ENCODE measurements at places on chromosomes 4 and X.

GRCh38 chrX:71657267-71657666 lies 10.1 kb upstream of the LOC101059915 start:
- DNase-seq, result no peak

DNA sequence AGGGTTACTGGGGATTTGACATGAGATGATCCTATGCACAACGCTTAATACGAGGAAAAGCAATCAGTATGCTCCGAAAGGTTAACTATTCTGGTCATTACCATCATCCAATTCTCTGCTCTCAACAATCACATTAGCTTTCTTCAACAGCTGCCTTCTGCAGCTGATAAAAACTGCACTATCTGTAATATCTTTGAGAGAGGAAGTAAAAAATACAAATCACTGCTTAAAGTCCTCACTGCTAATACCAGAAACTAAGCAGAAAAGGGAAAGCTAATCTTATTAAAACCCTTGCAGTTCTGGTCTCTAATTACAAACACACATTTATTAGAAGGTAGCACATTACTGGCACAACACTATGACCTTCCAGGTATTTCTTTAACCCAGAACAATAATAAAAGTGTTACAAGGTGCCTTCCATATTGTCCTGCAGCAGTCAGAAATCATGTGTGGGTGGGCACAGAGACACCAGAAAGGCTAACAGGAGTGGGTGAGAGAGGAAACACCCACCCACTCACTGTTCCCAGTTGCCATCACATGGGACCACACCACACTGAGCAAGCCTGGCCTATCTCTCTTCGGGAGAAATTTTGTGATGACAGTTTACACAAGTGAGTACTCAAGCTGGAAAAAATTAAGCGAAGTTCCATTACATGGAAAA lies 71.0 kb downstream of the RELL1 start:
- DNase-seq, result no peak

DNA sequence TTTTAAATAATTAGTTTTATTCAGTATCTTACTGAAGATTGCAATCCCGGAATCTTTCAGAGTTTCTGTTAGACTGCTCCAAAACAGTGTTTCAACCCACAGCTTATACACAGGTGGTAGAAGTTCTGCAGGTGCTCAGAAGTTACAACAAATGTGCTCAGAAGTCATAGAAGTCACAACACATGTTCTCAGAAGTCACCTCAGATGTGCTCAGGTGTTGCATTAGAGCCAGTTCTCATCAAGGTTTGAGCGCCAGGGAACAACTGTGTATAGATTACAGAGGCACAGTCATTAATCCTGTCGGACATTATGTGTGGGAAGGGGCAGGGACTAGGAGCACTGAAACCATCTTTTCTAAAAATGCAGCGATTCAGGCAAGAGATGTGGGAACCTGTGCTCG lies 124.5 kb downstream of the ARSF start:
- DNase-seq, result no peak

- no peak for DNase-seq
Observed at GRCh38 chr4:47274901-47275300, 188.6 kb downstream of the COMMD8 start.

DNA sequence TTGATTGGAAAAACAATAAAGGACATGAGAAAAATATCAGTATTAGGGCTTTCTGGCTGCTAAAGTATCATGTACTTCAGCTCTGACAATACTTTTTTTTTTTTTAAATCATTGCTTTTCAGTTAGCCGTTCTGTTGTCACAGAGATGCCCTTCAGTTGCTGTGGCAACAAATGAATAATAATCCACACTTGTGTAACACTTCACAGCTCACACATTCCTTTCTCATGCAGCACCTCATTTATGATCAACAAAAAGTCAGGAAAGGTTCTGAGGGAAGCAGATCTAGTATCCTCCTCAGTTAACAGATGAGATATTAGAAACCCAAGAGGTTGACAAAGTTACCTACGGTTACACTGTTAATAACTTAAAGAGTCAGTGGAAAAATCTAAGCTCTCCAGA lies 444.2 kb upstream of the SLIT2 start:
- DNase-seq, result no peak

DNA sequence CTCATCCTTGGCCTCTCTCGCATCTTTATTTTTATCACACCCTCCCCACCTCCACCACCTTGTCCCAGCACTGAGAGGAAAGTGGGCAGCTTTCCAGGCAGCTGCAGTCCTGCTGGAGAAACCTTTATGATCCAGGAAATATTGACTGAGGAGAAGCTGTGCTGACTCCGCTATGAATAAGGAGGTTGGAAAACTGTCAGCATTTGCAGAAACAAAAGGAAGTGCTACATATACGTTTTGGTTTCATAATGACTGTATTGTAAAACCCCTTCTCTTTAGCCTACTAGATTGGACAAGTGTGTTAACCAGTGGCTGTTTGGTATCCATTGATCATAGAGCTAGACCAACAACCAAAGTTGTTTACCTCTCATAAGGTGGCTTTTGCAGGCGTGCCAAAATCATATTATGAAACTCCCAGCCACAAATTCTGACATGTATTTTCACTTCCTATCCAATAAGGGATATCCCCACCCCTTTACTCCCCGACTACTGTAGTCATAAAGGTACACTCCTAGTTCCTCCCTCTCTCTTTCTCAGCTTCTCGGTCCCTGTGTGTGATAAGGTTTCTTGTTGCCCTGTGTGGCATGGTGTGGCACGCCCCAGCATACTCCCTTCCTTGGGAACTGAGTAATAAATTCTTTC lies 88.4 kb downstream of the GPR143 start:
- no peak for DNase-seq

GRCh38 chr4:164512124-164512523 lies 241.8 kb upstream of the SMIM31 start:
- no peak for DNase-seq

DNA sequence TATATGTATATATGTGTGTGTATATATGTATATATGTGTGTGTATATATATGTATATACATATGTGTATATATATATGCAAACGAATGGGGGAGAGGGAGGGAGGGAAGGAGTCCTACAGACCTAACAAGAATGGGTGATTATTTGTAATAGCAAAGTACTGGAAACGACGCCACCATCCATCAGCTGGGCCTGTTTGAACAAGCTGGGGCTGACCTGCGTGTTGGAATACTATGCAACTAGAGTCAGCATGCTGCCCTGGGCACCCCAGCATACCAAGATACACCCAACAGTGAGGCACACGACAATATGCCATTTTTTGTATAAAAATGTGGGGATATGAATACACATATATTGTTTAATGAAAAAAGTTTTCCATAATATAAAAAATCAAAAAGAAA lies 21.6 kb upstream of the CCNQ start:
- DNase-seq, result no peak

- DNase-seq, result no peak
Observed at GRCh38 chrX:3326681-3327080, 19.8 kb downstream of the MXRA5 start.

DNA sequence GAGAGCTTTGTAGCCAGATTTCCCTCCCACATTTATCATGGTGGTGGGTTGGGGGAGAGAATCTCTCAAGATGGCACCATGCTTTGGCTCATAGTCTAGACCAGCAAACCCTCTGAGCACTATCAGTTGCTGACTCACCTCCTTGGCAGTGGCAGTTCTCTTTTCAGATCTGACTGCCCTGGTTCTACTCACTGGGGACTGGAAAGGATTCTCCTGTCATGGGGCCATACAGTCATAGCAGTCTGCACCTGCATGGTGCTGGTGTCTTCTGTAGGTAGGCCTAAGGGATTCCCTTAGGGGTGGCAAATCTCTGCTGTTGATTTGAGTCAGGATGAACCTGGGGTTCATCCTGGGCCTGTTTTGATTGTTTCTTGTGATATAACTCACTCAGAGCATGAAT lies 2.6 kb downstream of the TEX13B start:
- DNase-seq, result no peak

- DNase-seq, result no peak
Observed at GRCh38 chr4:66769441-66769840, 775.9 kb downstream of the CENPC start.

GRCh38 chrX:137549851-137550664 lies 15.9 kb upstream of the ZIC3 start:
- no peak for DNase-seq

- DNase-seq, result no peak
Observed at GRCh38 chr4:22574880-22575279, 59.0 kb upstream of the ADGRA3 start.

DNA sequence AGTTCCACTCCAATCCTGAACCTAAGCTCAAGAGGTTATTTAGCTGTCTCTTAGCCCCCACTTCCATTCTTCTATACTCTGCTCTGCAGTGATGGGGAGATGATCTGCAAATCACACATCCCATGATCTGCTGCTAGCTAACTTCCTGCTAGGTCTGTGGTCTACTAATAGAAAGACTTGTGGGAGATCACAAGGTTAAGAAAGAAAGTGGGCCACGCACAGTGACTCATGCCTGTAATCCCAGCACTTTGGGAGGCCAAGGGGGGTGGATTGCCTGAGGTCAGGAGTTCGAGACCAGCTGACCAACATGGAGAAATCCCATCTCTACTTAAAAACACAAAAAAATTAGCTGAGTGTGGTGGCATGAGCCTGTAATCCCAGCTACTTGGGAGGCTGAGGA lies 471.1 kb upstream of the NWD2 start:
- DNase-seq, result no peak

GRCh38 chr4:87006426-87006675 lies 71.5 kb downstream of the AFF1 start:
- no peak for DNase-seq

GRCh38 chrX:154487518-154488290 lies 1.3 kb upstream of the UBL4A start:
- DNase-seq, result no peak

DNA sequence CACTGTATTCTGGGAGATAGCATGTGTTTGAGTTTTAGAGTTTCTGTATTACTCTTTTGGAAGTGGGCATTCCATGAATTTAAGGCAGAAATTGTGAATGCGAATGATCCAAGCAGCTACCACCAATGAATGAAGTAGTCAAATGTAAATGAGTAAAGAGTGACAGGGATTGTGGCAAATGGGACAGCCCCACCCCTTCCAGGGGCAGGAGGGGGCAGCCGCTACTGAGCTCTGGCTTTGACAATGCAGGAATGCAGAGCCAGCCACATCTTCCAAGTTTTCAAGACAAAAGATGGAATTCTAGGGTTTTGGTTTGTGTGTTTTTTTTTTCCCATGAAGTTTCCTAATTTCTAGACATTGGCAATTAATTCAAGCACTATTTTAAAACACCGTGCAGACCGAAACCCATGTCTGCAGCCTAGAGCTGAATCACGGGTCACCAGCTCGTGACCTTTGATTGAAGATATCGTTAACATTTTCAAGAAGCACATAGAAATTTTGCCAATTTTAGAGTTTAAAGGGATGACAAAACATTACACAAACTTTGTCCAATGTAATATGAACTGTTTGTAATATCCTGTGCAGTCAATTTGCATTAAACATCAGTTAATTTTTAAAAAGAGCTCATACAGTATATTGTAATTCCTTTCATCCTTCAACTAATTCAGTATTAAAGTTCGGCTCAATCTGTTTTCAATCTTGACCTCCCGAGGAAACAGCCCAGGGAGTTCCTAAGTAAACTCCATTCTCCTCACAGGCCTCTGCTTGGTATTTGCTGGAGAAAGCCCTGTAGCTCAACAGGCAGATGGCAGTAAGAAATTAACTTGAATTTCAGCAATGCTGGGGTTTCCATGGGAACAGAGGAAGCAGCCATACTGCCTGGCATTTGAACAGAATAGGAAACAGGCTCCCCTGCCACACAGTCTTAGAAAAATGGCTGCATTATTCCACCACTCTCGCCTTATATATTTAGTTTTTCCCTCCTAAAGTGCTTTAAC lies 83.4 kb downstream of the UCHL1 start:
- no peak for DNase-seq

GRCh38 chrX:37357436-37357835 lies 8.3 kb downstream of the PRRG1 start:
- no peak for DNase-seq

- DNase-seq, result no peak
Observed at GRCh38 chrX:153686711-153687110, 1.0 kb upstream of the SLC6A8 start.

DNA sequence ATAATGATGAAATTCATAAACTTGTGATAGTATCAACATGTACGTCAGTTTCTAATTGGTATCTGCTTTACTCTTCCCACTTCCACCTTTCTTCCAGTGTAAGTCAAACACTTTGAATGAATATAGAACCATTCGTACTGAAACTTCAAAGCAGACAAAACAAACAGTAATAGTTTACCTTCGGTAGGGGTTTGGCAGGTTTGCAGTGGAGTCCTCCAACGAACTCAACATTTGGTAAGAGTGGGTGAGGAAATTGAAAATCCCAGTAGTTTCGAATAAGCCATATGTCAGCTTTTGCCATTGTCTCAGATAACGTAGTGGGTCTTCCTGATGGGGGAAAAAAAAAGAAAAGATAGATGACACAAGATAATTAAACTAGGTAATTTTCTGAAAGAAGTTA lies 2.2 kb downstream of the UGT2B4 start:
- no peak for DNase-seq

- no peak for DNase-seq
Observed at GRCh38 chr4:95513022-95513421, 35.8 kb downstream of the UNC5C start.

DNA sequence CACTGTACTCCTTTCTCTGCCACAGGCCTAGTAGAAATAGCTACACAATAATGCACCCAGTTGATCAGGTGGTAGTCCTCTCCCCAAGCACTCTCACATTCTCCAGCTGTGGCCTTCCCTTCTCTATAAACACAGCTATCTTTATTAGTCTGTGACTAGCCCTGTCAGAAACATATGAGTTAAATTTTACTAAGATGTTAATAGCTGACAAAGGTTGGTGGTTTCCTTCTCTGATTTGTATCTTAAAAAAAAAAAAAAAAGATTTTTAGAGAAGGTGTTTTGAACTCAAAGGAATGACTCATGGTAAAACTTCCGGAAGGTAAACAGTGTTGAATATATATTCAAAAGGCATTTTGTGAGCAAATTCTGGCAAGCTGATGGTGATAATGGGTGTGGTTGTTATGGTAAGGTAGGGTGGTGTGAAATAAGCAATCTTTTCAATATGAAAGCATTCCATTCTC lies 327.4 kb downstream of the PPP3CA start:
- peak; percentile 43 for DNase-seq

- DNase-seq, result no peak
Observed at GRCh38 chr4:182642831-182643230, 274.4 kb downstream of the DCTD start.

GRCh38 chr4:17272154-17272553 lies 239.7 kb downstream of the QDPR start:
- no peak for DNase-seq

All from CD4-positive, alpha-beta T cell treated with Interleukin-6 for 4 hours (primary cell).